Cerebellar cortex (tissue), 1 donor: ENCODE measurements at places on chromosomes 5 and 9.
A peak's percentile ranks its signal among the peaks of the same experiment; 100 is the strongest.

GRCh38 chr5:7852988-7853387 lies 2.1 kb upstream of the CFAP90 start:
- DNase-seq = no peak

- DNase-seq = no peak
Observed at GRCh38 chr5:72006361-72006760, 100.9 kb upstream of the MAP1B start.

DNA sequence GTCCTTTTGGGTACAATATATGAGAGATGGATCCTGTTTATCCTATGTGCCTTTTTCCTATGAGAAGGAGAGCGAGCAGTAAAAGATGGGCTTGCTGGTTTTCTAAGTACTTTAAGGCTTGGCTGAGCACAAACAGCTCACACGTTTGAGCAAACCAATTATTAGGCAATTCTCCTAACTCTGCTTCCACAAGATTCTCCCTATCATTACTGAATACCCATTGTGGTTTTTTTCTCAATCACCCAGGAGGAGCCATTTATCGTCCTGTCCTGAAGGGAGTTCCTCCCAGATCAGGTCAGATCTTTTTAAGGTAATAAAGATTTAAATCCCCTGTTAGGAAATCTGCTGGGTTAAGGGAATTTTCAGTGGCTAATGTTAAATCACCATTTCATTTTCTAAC lies 19.4 kb upstream of the C1QTNF3 start:
- DNase-seq = no peak

- no peak for DNase-seq
Observed at GRCh38 chr9:137777761-137778160, 99.8 kb upstream of the CACNA1B start.

DNA sequence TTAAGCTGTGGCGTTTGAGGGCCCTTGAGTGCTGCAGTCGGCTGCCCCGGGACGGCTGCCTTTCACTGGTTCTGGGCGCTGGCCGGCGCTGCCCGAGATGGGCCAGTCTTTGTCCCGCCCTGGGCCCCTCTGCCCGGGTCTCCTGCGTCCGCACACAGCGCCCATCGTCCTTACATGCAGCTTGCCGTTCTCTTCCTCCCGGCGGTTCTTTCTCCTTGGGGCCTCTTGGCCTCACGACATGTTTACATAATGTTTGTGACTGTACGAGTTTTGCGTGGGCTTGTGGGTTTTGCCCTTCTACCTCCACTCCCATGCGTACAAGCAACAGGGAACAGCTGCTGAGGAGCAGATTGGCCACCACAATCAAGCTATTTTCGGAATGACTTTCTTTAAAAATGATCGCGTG lies 618 bp downstream of the TNPO1 start:
- DNase-seq = peak; percentile 70

DNA sequence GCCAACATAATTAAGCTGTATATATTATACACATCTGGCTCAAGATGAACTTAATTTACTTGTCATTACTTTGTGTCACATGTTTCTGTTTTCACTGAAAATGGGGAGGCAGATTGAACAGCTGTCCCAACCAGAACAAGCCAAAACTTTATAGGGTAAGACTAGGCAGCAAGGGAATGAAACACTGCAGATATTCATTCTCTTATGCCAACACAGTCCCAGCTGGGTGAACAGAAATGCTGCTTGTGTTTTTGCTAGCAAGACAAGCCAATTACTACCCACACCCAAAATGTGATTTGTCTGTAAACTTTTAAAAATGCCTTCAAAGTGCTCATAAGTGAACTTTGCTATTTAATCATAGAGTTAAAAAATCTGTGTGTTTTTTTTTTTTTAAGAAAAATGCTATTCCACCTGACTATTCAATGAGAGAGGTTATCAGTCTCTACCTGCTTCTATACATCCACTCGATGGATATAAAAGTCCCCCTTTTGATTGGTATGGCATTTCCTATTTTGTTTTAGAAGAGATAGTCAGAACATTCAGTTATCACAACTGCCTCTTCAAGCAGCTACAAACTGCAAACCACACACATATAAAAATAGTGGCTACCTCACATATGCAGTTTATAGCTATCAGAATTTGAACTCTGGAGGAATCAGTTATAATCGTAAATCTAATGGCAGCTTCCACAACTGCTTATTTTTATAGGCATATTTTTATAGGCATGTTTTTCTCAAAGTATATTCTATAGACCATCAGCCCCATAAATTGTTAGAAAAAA lies 91.9 kb upstream of the PPP1R2B start:
- no peak for DNase-seq

DNA sequence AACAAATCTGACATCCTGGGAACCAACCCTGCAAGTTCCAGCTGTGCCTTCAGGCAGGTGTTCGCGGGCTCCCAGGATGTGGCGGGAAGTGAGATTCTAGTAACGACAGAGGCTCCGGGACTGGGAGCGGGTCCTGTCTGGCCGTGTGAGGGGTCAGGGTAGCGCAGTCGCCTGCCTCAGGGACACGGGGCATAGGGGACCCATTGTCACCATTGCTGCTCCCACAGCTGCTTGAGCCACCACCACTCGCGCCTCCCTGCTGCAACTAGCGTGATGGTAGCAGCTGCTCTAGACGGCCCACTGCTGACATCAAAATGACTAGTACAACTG lies 468.5 kb downstream of the CDH9 start:
- DNase-seq = no peak

DNA sequence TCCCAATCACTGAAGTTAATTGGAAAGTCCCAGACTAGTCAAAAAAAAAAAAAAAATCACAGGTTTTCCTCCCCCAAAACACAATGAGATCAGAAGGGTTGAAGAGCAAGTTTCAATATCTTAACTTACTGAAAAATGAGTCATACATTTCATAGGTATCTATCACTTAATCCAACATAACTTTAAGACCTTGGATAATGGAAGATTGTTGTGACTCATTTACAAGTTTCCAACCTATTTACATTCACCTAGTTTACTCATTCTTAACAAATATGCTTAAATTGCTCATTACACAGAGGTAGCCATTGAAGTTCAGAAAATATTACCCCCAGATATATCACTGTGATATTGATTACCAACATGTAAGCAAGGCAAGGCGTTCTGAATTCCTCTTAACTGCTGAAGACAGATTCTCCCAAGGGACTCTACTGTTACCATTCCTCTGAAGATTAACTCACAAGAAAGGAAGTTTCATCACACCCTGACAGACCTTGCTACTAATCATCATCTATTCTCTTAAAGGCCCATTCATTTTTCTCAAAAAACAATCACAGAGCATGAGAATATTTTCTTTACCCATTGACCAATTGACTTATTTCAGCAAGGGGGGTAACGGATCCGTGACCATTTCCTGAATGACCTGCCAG lies 563.8 kb downstream of the TLE1 start:
- no peak for DNase-seq

- DNase-seq = no peak
Observed at GRCh38 chr5:57193757-57194413, 20.0 kb downstream of the GPBP1 start.

GRCh38 chr9:7067169-7067568 lies 309.4 kb downstream of the KDM4C start:
- DNase-seq = no peak

GRCh38 chr5:52846182-52846842 lies 58.6 kb downstream of the ITGA1 start:
- no peak for DNase-seq

- no peak for DNase-seq
Observed at GRCh38 chr9:19924080-19924479, 135.2 kb upstream of the SLC24A2 start.

DNA sequence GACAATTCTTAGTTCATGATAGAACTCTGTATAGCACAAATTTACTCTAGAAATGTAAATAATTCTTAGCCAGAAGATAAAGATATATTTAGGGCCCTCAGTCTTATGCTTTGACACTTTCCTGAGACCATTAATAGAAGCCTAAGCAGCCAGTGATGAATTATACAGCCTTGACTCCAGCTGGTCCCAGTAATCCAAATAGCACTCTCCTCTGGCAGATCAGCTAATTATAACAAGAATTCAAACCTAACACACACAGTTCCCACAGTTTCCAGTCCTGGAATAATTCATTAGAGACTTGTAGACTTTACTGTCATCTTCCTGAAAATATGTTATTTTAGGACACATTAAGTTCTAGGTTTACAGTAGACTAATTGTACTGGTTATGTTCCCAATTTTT lies 50.4 kb downstream of the SHOC1 start:
- no peak for DNase-seq

GRCh38 chr5:159198063-159199036 lies 11.0 kb downstream of the RNF145 start:
- no peak for DNase-seq

GRCh38 chr5:177458912-177459350 lies 12.3 kb downstream of the PRR7 start:
- peak; percentile 75 for DNase-seq
